Bronchial epithelial cell (primary cell): ENCODE measurements at places on chromosomes 7 and 10. TPM values are rescaled to one million over a fixed set of nuclear protein-coding genes. Genes with fewer than 3 reads are reported as not detected.

Gene EPHB6
- under 0.01 and 0.77 TPM in 2 replicates for total RNA-seq

Gene CYP2C18
- total RNA-seq, result 1.1 and 20.9 TPM in 2 replicates

Gene SLC16A12
- total RNA-seq, result not detected in 2 replicates

Gene GATAD1
- total RNA-seq, result 14.3 and 16.3 TPM in 2 replicates

Gene LRRC18
- not detected in 2 replicates for total RNA-seq

Gene DDC
- total RNA-seq, result 0.26 TPM in 1 of 2 replicates, not detected in the other

Gene BMPER
- total RNA-seq, result 0.13 and 0.26 TPM in 2 replicates

Gene OR9A2
- total RNA-seq, result 0.26 TPM in 1 of 2 replicates, not detected in the other

Gene SHTN1
- total RNA-seq, result 2.1 and 3.1 TPM in 2 replicates

Gene MYO1G
- 0.13 and 0.26 TPM in 2 replicates for total RNA-seq

Gene COMTD1
- 11.8 and 21.6 TPM in 2 replicates for total RNA-seq

Gene PRXL2A
- 24.5 and 50.3 TPM in 2 replicates for total RNA-seq

Gene LRRC61
- total RNA-seq, result 7.6 and 8.2 TPM in 2 replicates

Gene ANKRD61
- total RNA-seq, result 0.26 TPM in 1 of 2 replicates, not detected in the other

Gene ELMO1
- under 0.01 TPM in 1 of 2 replicates, not detected in the other for total RNA-seq

Gene TET1
- total RNA-seq, result under 0.01 TPM in 2 replicates

Gene APBB1IP
- total RNA-seq, result not detected in 2 replicates

Gene KLF14
- total RNA-seq, result under 0.01 TPM in 1 of 2 replicates, not detected in the other

Gene GARIN1A
- total RNA-seq, result under 0.01 and 0.51 TPM in 2 replicates

Gene SEMA3E
- under 0.01 and 0.13 TPM in 2 replicates for total RNA-seq

Gene AGR3
- total RNA-seq, result not detected in 2 replicates

Gene HOXA10
- not detected in 2 replicates for total RNA-seq

Gene GHRHR
- not detected in 2 replicates for total RNA-seq

Gene NAT16
- total RNA-seq, result not detected in 2 replicates
